ENCODE measurements at places on chromosomes 3 and 15.

- DNase-seq: no peak
Measured at GRCh38 chr15:67571648-67572415, 29.3 kb downstream of the MAP2K5 start.

DNA sequence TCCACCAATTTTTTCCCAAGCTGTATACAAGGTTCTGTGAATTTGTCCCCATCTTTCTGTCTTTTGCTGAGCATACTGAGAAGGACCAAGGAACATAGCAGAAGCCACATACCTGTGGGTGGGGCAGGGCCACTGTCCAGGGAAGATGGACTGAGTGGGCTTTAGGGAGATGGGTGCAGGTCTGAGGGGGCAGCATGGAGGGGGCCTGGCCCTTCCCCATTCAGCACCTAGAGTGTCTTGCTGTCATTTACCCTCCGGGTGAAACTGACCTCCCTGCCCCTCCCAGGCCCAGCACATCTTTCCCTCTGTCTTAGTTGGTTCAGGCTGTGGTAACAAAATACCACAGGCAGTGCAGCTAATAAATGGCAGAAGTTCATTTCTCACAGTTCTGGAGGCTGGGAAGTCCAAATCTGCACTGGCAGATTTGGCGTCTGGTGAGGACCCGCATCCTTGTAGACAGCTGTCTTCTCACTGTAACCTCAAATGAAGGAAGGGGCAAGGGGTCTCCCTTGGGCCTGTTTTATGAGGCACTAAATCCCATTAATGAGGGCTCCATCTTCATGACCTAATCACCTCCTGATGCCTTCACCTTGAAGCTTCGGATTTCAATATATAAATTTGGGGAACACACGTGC is 180.0 kb upstream of the SMAD3 start:
- DNase-seq: no peak

- no peak for DNase-seq
Measured at GRCh38 chr3:54830658-54831057, 97.2 kb downstream of the LRTM1 start.

DNA sequence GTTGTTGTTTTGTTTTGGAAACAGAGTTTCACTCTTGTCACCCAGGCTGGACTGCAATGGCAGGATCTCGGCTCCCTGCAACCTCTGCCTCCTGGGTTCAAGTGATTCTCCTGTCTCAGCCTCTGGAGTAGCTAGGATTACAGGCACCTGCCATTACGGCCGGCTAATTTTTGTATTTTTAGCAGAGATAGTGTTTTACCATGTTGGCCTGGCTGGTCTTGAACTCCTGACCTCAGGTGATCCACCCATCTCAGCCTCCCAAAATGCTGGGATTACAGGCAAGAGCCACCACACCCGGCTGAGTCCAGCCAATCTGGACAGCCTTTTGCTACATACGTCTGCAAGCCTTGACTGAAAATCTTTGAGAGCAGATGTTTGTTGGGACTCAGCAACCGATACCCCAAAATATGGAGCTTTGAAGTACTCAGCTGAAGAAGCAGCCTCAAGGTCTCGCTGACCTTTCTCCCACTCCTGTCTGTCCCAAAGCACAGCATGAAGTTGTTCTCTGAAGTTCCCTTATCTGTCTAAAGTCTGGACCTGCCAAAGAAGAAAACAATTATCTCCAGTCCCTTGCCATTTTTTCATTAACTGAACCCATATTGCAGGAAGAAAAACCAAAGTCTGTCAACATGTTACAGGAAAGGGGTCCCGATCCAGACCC is 9.6 kb upstream of the NUP210 start:
- DNase-seq: no peak

DNA sequence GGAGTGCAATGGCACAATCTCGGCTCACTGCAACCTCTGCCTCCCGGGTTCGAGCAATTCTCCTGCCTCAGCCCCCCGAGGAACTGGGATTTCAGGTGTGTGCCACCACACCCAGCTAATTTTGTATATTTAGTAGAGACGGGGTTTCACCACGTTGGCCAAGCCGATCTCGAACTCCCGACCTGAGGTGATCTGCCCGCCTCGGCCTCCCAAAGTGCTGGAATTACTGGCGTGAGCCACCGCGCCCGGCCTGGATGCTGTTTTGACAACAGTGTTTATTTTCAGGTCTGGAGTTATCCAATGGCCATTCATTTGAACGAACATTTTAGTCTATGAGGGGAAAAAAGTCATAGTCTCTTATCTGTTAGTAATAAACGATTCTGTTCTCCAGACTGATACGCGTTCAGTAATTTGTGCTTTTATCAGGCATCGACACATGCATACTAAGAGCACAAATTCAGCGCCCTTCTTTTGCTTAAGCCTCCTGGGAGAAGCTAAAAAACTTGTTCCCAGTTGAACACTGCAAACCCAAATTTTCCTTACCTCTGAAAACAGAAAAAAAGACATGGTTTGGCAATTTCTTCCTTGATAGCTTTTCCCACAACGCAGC is 1.3 kb downstream of the B3GALNT1 start:
- DNase-seq: no peak

DNA sequence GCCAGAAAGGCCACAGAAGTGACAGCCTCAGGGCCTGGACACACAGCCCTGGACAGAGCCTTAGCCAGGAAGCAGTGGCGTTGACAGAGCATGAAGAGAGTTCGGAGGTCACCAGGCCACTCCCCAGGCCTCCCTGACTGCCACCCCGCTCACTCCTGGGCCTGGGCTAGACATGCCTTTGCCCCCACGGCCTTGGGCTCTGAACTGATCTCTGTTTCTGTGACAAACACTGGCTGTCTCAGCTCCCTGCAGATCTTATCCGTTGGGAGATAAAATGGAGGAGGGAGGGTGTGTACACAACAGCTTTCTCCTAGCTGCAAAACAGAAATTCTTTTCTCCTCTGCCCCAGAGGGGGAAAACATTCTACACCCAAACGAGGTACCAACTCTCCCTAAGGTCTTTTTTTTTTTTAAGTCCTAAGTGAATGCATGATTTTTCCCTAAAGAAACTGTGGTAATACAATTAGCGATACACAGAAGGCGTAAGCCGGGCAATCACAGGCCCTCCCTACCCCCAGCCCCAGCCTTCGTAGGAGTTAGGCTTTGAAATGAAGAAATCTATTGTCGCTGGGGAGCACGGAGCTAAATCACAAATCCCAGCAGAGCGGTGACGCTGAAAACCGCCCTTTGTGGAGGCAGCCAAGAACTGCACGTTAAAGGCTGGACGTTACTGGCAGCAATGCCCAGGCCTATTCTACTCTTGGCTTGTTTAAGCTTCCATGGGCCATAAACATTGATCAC is 45.0 kb downstream of the SRGAP3 start:
- no peak for DNase-seq

GRCh38 chr15:65110676-65111292 is 4.2 kb downstream of the UBAP1L start:
- DNase-seq: no peak

GRCh38 chr3:177300039-177300833 is 103.0 kb upstream of the TBL1XR1 start:
- no peak for DNase-seq

DNA sequence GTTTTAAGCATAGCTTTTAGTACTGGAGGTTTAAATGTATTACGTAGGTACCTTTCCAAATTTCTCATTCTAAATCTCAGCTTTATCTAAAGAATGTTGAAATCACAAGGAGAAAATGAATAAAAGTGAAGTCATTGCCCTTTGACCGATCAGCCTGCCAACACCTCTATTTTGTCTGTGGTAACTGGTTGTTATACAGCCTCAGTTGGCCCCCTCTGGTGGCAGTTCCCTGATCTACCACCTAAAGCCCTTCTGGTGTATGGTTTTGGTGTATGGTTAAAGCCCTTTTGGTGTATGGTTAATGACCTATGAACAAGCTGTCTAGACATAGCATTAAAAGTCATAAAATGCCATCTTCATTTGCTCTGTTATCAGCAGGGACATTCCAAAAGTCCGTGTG is 378.2 kb upstream of the AZI2 start:
- DNase-seq: no peak

- no peak for DNase-seq
Measured at GRCh38 chr3:151421938-151422337, 37.4 kb upstream of the P2RY12 start.

DNA sequence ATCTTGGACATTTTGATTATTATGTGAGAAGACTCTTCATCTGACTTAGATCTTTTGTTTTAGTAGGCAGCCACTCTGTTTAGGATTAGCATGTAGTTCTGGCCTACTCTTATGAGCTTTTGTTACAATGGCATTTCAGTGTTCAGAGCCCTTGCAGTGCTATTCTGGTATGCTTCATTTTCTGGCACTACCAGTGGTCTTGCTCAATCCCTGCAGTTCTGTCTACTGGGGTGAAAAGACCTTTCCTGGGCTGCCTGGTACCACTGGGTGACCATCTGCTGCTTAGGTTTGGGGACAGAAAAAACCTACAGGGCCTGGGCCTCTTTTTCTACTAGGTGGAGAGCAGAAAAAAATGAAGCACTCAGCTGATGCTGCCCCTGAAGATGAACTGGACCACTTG is 42.5 kb downstream of the IL16 start:
- DNase-seq: peak; percentile 28

GRCh38 chr3:153052096-153052460 is 109.9 kb upstream of the RAP2B start:
- peak; percentile 78 for DNase-seq

DNA sequence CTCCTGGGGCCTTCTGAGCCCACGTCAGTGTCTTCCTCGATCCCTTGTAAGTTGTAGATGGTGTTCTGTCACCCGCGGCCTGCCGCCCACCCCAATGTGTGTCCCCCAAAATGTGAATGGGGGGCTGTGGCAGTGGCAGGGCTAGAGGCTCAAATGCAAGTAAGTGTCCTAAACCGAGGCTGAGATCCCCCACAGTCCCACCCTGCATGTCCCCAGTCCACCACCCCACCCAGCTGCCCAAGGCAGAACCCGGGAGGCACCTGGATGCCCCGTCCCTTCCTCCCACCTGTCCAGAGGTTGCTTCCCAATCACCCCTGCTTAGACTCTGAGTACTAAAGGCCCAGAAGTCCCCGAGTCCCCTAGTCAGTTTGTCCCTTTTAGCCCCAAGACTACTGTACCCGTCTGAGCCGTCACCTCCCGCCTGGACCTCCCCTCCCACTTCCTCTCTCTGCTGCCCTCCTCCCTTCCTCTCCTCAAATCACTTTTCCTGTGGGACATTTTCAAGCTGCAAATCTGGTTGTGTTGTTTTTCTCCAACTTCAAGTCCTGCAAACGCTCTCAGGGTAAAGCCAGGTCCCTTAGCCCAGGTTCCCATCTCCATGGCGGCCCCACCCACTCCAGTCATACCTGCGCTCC is 11.8 kb upstream of the PLXND1 start:
- DNase-seq: no peak

DNA sequence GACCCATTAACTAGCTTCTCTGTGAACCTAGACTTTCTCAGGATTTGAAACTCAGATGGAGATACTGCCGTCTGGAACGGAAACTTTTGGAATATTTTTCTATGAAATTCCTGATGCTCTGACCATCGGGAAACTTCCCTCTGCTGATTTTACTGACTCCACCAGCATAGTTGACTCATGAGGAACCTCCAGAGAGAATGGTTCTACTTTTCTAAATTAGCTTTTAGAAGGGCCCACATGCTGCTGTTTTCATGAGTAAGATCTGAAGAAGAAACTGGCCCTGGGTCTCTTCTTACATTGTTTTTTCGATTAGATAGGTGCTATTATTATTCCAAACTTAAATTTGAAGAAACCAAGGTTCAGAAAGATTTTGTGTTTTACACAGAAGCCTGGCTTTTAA is 326.3 kb upstream of the NR2E3 start:
- no peak for DNase-seq

DNA sequence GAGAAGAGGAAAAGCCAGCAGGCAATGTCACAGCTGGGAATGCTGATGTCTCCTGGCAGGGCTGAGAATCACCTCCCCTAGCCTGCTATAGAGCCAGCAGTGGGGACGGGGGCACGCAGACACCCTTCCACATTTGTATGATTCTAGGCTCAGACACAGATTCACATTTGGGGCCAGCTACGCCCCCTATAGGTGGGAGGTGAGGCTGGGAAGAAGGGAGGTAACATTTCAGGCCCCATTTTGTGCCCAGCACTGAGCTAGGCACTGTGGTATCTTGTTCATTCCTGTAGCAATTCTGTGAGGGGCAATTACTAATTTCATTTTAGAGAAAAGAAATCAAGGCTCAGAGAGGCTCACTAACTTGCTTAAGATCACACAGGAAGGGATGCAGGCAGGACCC is 15.9 kb upstream of the ACAD9 start:
- no peak for DNase-seq

GRCh38 chr3:102036017-102036416 is 186.7 kb downstream of the NFKBIZ start:
- no peak for DNase-seq

DNA sequence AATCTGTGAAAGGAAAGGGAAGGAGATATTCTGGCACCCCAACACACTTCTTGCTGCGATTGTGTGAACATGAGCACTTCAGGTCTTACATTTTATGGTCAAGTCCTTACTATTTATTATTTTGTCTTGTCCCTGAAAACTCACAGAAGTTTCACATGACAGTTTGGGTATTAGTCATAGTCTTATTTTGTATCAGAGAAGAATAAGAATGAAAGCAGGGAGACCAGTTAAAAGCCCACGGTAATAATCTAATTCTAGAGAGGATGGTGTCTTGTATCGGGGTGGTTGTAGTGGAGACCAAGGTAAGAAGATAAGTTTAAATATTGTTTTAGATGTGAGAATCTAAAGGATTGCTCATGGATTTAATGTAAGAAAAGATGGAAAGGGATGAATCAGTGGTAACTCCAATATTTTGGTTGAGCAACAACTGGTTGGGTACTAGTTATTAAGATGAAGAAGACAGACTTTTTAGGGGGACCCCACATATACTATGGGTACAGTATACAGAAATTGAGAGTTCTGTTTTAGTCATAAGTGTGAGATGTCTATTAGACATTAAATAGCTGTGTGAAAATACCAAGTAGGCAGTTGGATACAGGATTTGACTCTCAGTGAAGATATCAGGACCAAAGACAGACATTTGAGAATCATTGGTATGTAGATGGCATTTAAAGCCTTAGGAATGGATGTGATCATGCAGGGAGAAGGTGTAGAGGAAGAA is 227.6 kb downstream of the MFSD1 start:
- no peak for DNase-seq
